EL (cell line): ENCODE measurements at places on chromosomes 11 and 22.

DNA sequence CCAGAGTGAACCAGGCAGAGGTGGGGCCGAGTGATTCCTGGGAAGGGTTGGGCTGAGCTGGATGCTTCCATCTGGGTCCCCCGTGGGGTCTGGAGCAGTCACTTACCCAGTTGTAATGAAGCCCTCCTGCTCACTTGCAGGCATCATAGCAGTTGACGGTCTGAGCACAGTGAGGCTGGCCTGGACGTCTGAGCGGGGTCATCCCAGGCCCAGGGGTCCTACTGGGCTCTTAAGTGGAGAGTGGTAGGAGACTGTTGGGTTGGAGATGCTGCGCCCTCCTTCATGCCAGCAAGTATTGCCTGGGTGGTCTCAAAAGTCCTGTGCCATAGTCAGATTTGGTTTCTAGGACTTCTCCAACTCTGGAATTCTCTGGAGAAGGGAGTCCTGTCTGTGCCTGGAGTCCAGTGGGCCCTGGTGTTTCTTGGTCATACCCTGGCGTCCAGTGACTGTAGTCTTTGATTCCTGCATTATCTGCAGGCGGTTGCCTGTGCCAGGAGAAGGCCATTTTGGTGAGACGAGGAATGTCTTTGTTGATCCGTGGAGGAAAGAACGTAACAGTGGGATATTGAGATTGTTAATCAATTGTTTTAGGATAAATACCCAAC is 82.3 kb downstream of the TBC1D22A start:
- no peak for DNase-seq

DNA sequence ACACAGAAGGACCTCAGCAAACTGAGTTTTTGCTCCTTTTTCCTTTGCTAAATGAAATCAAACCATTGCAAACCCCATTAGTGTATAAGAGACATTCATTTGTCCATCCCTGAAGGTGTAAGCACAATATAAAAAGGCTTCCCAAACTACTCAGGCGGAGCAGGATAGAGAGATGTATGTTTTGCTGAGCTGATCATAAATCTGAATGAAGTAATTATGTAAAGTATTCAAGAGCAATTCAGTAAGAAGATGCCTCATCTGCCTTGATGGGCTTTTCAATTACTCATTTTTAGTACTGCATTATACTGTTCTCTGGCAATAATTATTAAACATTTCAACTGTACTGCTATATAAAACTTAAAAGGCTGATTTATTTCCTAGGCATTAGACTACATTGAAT is 65.0 kb downstream of the SPON1 start:
- no peak for DNase-seq

DNA sequence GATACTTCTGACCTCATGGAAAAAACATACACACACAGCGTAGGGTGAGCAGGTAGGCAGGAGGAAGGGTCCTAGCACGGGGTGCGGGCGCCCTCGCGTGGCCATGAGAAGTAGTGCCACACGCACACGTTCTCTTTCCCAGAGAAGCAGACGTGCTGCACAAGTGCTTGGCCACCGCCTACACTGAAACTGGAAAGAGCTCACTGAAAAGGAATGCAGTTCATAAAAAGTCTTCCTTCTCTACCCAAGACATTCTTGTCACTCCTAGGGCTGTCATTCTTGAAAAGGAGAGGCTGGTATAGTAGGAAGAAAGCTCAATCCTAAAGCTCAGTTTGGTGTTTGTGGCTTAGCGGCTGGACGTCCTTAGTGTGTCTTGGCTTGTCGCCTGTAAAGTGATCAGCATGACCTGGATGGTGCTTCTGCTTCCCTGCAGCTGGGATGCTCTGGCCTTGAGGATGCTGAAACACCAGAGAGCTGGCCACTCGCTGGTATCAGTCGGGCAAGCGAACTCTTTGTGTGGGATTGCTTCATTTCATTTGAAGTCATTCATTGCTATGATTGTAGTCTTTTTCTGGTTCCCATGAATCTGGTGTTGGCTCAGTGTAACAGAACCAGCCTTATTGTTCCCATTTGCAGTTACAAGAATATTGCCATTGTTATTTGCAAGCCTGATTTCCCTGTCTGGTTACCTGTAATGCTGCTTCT is 303.8 kb downstream of the NTM start:
- peak; percentile 77 for DNase-seq

GRCh38 chr11:64438986-64439771 is 80.2 kb downstream of the RPS6KA4 start:
- no peak for DNase-seq

- DNase-seq: no peak
Measured at GRCh38 chr11:6824136-6824823, 21.2 kb upstream of the OR10A5 start.

GRCh38 chr11:82980292-82980691 is 78.8 kb downstream of the DDIAS start:
- peak; percentile 92 for DNase-seq
